Purkinje cell (primary cell): ENCODE measurements at places on chromosomes 2 and 18. TPM values are rescaled to one million over a fixed set of nuclear protein-coding genes. Genes with fewer than 3 reads are reported as not detected.

Gene SCG2
- polyA plus RNA-seq = 2.8 and 35.8 TPM in 2 replicates

Gene EML6
- 7.3 and 17.7 TPM in 2 replicates for polyA plus RNA-seq

Gene MROH2A
- polyA plus RNA-seq = not detected in 2 replicates

Gene SCN2A
- polyA plus RNA-seq = 47.8 and 111 TPM in 2 replicates

Gene UGT1A5
- polyA plus RNA-seq = not detected in 2 replicates

Gene BIN1
- polyA plus RNA-seq = 5.2 and 10.5 TPM in 2 replicates

Gene SERPINB7
- not detected in 2 replicates for polyA plus RNA-seq
